ENCODE measurements at places on chromosomes 16 and 17. TPM values are rescaled to one million over a fixed set of nuclear protein-coding genes. Genes with fewer than 3 reads are reported as not detected.

GRCh38 chr17:1545618-1546017 is 17.0 kb downstream of the PITPNA start:
- DNase-seq = no peak

GRCh38 chr16:84373907-84374489 is 5.7 kb downstream of the ATP2C2 start:
- DNase-seq = no peak

USP36 gene
- 67.3 TPM for total RNA-seq

DNA sequence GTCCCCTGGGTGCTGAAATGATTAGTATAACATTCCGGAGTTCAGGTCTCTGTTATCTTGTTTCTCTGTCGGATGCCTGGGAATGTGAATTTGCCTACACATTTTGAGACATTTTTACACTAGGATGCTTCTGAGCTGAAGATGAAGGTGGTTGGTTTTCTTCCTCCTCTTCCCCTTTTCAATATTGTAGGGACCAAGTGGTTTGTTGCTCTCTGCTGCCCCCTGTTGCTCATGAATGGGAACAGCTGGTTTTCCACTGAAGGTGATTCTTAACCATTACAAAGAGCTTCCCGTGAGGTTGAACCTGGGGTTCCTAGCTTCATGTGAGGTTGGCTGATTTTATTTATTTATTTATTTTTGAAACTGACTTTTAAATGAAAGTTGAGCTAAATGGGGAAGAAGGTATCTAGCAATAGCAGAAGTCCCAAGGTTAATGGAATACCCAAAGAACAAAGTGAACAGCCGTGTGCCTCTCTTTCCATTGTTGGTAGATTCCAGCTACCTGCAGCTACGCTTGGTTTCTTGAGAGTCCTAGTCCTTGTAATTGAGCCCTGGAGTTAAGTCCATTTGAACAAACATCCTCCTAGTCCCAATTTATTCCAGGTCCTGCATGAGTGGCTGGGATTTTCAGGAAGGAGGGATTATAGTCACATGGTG is 983.9 kb upstream of the EEF2KMT start:
- peak; percentile 2 for DNase-seq

PAGR1 gene
- 24.5 TPM for total RNA-seq

SLC9A5 gene
- total RNA-seq = 0.54 TPM

CA10 gene
- total RNA-seq = not detected

CACNG3 gene
- total RNA-seq = not detected

DNA sequence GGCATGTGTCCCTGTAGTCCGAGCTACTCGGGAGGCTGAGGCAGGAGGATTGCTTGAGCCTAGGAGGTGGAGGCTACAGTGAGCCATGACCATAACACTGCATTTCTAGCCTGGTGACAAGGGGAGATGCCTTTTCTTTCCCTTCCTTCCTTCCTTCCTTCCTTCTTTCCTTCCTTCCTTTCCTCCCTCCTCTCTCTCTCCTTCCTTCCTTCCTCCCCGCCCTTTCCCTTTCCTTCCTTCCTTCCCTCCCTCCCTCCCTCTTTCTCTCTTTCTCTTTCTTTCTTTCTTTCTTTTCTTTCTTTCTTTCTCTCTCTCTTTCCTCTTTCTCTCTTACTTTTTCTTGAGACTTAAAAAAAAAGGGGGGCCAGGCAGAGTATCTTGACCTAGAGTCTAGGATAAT is 3.1 kb upstream of the CEP20 start:
- DNase-seq = no peak

DNA sequence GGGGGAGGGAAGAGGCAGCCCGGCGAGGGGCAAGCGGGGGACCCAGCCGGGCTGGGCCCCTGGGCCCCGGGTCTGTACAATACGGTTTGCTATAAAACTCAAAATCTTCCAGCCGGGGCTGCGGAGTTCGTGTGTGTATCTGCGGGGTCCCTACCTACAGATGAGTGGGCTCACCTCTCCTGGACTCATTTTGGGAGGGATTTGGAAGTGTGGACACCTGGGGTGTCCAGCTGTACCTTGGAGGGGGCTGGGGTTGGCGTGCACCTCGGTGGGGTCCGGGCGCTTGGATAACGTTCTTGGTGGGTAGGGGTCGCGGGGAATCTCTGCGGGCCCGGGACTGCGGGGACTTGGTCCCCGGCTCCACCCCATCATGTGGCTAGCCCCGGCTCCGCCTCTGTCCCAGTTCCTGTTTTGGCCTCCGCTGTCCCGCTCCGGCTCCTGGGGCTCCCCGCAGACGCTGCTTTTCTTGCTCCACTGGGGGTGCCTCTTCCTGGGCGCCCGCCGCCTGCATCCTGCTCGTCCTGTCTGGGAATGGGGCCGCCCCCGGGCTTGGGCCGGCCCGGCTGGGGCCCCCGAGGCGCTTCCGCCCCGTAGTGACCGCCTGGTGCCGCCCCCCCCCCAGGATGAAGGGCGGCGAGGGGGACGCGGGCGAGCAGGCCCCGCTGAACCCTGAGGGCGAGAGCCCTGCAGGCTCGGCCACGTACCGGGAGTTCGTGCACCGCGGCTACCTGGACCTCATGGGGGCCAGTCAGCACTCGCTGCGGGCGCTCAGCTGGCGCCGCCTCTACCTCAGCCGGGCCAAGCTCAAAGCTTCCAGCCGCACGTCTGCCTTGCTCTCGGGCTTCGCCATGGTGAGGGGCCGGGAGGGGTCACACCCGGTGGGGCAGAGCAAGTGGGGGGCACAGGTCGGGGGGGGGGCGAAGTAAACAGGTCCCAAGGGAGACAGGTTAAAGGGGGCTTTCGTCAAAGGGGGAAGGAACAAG is at the start of gene ORAI3:
TSS of gene ORAI3 (plus strand) at position 402 of the 983 bp plus-strand sequence. CDS start at position 624, 222 bp downstream.
- DNase-seq = peak; percentile 78

GRN gene
- total RNA-seq = 263 TPM

NGFR gene
- 0.27 TPM for total RNA-seq

CASKIN1 gene
- under 0.01 TPM for total RNA-seq

GRCh38 chr16:48383009-48383876 is 2.0 kb downstream of the SIAH1 start:
- DNase-seq = no peak

CSH2 gene
- not detected for total RNA-seq

DNA sequence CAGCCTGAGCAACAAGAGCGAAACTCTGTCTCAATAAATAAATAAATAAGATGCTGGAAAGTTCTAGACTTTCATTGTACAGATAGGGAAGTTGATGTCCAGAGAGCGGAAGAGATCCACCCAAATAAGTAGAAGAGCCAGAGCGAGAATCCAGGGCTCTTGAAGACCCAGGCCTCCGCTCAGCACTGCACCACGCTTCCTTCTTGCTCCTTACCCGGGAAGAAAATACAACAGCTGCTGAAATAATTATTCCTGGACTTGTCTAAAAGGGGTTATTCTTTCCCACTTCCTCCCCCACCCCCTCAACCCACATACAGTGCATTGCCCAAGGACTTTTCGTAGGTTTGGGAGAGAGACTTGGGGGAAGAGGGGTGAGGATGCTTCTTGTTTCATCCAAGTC is 26.7 kb downstream of the CDK5RAP3 start:
- no peak for DNase-seq

TEKT5 gene
- total RNA-seq = under 0.01 TPM

DNA sequence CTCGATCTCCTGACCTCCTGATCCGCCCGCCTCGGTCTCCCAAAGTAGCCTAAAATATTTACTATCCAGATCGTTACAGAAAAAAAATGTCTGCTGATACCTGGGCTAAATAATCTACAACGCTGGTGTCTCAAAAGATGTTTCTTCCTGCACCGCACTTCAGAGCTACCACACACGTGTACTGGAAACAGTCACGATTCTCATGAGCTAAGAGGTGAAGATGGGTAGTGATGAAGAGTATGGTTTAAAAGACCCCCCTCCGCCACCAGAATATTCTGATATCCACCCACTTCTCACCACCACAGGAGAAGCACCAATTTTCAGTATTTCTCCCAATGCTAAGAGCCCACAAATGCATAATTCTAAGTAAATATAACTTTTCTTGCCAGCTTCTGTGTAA is 50.2 kb downstream of the SMG6 start:
- DNase-seq = no peak

DNA sequence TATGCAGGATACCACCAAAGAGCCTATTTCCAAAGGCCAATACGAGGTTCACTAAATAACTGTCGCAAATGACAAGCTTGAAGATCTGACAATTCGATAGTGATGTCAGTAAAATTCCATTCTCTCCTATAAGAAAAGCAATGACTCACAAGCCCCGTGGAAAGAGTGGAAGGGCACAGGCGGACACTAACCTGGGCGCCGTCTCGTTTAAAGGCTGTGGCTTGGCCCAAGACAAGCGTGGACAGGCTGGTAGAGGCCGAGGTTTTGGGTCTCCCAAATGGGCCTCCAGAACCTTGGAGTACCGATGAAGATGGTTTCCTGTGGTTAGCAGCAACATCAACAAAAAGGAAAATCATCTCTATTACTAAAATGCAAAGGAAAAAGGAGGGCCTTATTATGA is 16.5 kb upstream of the SLC38A8 start:
- DNase-seq = no peak

DNA sequence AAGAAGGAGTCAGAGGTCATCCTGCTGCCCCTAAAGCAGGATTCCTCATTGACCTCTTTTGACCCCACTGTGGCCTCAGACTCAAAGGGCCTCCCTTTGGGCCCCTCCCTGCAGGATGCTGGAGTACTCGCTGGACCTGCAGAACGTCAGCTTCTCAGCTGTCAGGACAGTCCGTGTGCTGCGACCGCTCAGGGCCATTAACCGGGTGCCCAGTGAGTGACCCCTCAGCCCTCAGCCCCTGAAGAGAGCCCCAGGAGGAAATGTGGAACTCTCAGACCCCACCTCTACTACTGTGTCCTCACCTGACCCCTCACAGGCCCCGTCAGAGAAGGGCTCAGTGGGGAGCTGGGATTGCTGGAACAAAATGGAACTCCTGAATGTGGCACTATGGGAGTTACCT is 9.1 kb downstream of the CACNA1G start:
- no peak for DNase-seq

GRCh38 chr17:3019761-3020160 is 43.6 kb downstream of the OR1D5 start:
- no peak for DNase-seq

GRCh38 chr17:81878294-81878693 is 7.2 kb upstream of the ARHGDIA start:
- DNase-seq = no peak

- no peak for DNase-seq
These were observed 61.5 kb downstream of the GNAO1 start for GRCh38 chr16:56252835-56253234.

DNA sequence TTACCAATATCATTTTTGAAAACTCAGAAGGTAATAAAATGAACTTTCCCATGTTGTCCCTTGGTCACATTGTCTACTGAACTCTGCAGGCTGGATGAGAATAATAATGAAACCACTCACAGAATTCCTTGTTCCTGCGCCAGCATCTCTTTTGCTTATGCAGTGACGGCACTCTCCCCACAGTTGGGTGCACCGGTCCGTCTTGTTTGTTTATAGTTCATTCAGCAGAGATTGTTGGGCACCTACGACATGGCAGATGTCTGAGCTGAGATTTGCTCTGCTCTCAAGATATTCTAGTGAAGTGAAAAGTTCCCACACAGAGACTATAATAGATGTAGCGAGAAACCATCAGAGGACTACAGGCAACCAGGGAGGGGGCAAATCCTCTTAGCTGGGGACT is 375.7 kb upstream of the CDH11 start:
- DNase-seq = no peak

GRCh38 chr16:57721356-57722209 is 14.0 kb upstream of the KATNB1 start:
- DNase-seq = no peak

APOBR gene
- 2.7 TPM for total RNA-seq

Data from hematopoietic multipotent progenitor cell (in vitro differentiated cells).